Memory B cell (primary cell): ENCODE measurements at places on chromosomes 5 and 9.

GRCh38 chr5:171911152-171911551, 95.3 kb downstream of the FBXW11 start:
- no peak for DNase-seq

DNA sequence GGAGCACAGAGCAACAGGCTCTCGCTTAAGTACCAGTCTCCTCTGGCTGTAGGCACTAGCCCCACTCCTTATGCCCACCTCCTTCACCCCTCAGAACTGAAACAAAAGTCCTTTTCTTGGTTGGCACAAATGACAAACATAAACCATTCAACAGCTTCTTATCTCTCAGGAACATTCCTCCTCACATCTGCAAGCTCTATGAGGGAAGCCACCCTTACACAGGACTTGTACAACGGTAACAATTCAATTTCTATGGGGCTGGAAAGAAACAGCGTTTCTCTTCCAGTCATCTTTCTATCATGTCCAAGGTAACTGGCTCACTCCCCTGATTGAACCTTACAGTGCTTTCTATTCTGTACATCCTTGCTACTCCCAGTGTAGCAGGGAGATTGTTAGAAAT, 74.1 kb downstream of the CSF2 start:
- DNase-seq = no peak

GRCh38 chr5:42621662-42622061, 135.0 kb upstream of the CCDC152 start:
- no peak for DNase-seq

DNA sequence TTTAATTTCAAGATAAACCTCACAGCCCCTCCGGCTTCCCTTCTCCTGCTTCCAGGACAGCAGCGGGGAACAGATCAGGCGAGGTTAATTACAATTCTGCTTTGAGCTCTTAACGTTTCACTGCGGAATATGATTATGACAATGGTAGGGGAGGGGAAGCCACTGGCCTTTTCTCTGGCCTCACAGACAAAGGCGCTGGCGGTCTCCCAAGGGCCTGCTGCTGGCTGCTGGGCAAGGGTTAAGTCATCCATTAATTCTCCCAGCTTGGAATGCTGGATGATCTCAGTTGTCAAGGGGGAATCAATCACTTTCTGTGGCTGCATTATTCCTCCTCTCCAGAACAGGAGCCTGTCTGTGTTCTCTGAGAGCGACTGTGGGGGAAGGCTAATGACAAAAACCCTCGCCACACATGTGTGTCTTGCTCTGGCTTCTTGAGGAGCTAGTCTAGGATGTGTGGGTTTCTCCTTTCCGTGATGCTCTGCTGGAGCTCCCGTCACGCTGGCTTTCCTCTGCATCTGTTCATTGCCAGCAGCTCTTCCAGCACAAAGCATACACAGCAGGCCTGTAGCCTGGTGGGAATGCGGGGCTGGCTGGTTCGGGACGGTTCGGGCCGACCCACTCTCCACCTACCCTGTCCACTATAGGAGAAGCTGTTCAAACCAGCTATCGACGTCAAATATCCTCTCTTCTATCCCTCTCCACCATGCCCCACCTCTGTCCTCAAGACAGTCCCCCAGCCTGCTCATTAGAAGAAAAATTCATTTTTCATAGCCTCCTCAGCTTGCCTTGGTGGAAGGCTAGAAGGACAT, 82.8 kb downstream of the DCP2 start:
- DNase-seq = no peak

- no peak for DNase-seq
Measured at GRCh38 chr5:170145462-170145861, 39.8 kb downstream of the FOXI1 start.
